ENCODE measurements at places on chromosomes 6 and 20.
A peak's percentile ranks its signal among the peaks of the same experiment; 100 is the strongest.

- no peak for DNase-seq
Observed at GRCh38 chr6:16555550-16555949, 205.7 kb downstream of the ATXN1 start.

GRCh38 chr20:41330343-41330720 lies 10.3 kb upstream of the LPIN3 start:
- DNase-seq = no peak

DNA sequence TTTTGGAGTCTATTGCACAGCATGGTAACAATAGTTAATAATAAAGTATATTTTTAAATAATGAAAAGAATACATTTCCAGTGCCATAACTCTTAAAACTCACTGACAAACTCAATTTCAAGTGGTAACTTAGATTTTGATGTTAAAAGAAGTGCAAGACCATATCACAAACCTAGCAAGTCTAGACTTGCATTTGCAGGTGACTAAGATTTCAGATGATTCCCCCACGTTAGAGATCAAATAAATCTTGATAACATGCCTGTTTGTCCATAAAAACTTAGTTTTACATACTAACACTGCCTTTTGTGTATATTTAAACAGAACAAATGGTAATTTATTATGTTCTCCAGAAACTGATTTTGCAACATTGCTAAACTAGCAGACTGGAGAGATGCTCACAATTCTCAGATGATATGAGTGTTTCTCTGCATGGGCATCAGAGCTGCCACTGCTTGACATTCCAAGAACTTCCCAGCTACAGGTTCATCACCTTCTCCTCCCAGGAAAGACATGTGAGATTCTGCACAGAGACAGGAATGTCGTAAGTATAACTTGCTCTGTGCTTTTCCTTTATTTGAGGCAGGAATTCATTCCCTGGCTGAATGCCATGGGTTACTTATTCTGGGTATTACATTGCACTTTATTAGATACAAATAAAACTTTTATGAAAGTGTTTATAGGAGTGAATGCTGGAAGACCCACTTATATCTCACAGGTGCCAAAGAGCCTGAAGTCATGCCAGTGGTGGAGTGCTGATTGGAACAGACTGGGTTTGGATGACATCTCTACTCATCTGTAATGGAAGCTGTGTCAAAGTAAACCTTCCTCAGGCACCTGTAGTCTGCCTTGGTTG lies 160.2 kb upstream of the FOXA2 start:
- no peak for DNase-seq

DNA sequence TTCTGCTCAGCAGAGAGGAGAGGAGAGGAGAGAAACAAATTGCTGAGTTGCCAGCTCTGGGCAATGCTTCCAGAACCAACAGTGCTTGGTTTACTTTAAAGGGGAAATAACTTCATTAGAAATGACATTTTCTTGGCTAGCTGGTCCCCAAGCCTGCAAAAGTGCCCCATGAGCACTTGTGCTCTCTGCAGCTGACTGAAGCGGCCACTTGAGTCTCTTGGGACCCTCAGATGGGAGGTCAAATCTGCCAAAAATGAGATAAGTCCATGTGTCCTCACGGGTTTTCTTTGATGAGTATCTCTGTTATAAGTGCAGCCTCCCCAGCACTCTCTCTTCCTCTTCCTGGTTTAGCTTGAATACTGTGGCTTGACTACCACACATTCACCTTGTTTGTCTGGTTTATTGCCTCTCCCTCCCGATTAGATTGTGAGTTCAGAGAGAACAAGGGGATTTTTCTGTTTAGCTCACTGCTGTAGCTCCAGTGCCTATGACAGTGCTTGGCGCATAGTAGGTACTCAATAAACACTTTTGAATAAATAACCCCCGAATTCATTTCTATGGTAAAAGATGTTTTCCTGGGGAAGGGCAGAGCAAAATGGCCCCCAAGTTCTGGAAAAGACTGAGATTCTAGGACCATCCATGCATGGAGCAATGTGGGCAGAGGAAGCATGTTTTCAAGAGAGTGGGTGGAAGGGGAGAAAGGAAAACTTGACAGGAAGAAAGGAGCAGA lies 7.0 kb upstream of the RIN2 start:
- DNase-seq = no peak

DNA sequence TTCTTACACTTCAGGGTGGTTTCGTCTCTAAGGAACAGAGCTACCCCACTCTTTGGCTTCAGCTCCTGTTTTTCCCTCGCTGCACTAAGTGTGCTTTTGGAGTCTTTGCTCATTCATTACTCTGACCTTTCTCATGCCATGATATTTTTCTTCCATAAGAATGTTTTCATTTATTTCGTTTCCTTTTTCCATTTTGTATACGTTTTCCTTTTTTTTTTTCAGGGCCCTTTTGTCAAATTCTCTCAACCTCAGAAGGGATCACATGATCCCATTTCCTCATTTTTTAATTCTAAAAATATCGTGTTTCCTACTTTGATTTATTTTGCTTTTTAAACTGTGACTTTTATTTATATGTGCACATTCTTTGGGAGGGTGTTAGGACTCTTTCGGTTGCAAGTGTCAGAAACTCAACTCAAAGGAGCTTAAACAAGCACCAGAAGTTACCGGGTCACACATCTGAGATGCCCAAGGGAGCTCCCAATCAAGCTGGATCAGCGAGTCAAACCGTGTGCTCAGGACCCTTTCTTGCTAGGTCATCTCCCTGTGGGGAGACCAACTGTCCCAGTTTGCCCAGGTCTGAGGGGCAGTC lies 40.6 kb downstream of the GCNT2 start:
- no peak for DNase-seq

- no peak for DNase-seq
Observed at GRCh38 chr6:161354956-161355355, 81.1 kb upstream of the AGPAT4 start.

DNA sequence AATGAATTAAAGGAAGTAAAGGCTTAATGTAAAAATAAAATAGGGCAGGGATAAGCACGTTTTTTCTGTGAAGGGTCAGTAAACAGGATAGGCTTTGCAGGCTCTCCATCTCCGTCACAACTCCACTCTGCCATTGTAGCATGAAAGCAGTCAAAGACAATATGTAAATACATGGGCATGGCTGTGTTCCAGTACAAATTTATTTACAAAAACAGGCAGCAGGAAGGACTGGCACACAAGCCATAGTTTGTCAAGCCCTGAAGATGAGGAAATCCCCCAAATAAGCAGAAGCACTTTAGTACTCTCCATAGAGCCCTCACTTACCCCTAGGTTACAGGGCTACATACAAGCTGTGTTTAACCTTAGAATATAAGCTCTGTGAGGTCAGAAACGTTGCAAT lies 8.9 kb upstream of the FBXO9 start:
- no peak for DNase-seq

- no peak for DNase-seq
Observed at GRCh38 chr6:44024574-44025219, 102.6 kb downstream of the MRPL14 start.

GRCh38 chr6:128600397-128600951 lies 80.1 kb upstream of the PTPRK start:
- no peak for DNase-seq

GRCh38 chr6:131382631-131383030 lies 190.4 kb upstream of the ARG1 start:
- DNase-seq = no peak

- no peak for DNase-seq
Observed at GRCh38 chr20:63005365-63005861, 1.4 kb downstream of the BHLHE23 start.

DNA sequence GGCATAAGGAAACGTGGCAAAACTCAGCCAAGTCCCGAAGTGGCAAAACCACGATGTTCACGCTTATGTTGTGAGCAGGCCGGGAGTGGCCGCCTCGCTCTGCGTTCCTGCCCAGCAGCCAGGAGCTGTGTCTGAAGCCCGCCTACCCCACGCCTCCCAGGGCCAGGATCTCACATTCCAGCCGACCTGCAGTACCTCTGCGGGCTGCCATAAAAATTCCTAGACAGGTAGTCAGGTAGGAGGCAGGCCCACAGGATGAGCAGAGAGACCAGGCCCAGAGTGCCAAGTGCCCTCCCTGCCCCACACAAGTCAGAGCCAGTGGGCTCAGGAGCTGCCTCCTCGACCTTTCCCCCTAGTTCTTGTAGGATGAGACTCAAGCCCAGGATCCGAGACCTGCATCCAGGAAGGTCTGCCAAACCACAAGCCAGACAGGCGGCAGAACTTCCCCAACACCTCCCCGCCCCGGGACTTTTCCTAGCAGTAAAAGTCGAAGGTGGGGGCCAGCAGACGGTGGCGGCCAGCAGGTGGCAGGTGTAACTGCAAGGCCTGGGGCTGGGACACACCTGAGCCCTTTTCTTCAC lies 16.7 kb downstream of the PMEPA1 start:
- no peak for DNase-seq

DNA sequence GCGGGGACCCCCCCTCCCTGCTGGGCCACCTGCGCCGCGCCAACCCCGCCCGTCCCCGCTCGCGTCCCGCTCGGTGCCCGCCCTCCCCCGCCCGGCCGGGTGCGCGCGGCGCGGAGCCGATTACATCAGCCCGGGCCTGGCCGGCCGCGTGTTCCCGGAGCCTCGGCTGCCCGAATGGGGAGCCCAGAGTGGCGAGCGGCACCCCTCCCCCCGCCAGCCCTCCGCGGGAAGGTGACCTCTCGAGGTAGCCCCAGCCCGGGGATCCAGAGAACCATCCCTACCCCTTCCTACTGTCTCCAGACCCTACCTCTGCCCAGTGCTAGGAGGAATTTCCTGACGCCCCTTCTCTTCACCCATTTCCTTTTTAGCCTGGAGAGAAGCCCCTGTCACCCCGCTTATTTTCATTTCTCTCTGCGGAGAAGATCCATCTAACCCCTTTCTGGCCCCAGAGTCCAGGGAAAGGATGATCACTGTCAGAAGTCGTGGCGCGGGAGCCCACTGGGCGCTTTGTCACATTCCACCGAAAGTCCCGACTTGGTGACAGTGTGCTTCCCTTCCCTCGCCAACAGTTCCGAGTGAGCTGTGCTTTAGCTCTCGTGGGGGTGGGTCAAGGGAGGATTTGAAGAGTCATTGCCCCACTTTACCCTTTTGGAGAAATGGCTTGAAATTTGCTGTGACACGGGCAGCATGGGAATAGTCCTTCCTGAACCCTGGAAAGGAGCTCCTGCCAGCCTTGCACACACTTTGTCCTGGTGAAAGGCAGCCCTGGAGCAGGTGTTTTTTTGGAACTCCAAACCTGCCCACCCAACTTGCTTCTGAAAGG lies 2.1 kb downstream of the VEGFA start:
- DNase-seq = peak; percentile 18

- DNase-seq = no peak
Observed at GRCh38 chr20:1567392-1568162, 10.1 kb upstream of the SIRPD start.

DNA sequence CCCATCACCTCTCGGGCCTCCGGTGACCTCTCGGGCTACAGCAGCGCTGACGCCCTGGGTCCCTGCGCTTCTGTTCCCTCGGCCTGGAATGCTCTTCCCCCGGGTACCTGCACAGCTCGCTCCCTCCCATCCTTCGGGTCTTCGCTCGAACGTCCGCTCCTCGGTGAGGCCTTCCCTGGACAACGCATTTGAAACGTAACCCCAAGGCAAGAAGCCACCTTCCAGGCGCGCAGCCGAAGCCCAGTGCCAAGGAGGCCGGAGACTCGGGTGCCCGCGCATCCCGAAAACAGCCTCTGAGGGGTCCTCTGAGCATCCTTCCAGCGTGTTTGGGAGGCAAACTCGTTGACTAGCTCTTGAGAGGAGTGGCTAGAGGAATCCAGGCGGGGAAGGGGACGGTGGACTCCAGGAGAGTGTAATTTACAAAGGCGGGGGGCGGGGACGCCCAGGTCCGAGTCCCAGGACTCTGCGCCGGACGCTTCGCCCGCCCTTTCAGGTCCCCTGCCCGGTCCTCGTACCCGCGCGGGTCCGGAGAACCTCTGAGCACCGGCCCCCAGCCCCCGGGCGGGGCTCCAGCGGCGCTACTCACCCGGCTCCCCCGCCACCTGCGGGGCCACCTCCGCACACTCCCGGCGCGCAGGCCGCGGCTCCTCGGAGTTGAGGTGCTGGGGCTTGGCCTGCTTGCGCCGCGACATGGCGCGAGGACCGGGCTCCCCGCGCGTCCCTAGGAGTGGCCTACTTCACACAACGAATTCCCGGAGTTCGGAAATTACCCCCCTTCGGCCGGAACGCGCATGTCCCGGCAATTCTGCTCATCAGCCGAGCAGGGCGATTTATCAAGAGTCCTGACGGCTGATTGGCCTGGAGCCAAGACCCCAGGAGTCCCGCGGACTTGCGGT lies 86.8 kb downstream of the ZFP64 start:
- DNase-seq = no peak

DNA sequence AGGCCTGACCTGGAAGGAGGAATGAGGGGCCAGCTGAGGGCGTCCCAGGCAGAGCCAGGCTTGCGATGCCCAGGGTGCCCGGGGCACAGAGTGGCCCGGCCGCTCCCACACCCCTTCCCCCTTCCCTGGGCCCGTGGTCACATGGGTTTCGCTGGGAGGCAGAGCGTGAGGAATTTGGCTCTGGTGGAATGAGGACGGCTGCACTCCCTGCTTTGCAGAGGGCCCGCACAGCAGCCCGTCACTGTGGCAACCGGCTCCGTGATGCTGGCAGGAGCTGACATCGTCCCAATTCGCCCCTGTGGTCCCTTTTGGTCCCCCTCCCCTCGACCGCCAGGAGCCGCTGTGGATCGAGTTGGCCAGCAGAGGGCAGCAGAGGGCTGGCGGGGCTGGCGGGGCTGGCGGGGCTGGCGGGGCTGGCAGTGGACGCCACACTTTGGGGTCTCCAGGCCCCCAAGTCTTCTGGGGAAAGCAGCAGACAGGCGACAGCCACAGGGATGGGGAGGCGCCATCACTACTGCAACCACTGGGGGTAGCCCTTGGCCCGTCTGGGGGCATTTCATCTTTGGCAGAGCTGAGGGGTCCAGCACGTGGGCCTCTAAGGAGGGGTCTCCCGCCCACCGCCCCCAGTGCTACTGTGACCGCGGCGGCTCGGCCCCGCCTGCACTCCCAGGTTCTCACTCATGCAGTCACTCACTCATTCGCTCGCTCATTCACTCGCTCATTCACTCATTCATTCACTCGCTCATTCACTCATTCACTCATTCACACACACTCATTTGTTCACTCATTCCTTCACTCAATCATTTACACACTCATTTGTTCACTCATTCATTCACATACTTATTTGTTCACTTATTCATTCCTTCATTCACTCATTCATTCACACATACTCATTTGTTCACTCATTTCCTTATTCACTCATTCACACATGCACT lies 49.7 kb upstream of the BHLHE23 start:
- no peak for DNase-seq

DNA sequence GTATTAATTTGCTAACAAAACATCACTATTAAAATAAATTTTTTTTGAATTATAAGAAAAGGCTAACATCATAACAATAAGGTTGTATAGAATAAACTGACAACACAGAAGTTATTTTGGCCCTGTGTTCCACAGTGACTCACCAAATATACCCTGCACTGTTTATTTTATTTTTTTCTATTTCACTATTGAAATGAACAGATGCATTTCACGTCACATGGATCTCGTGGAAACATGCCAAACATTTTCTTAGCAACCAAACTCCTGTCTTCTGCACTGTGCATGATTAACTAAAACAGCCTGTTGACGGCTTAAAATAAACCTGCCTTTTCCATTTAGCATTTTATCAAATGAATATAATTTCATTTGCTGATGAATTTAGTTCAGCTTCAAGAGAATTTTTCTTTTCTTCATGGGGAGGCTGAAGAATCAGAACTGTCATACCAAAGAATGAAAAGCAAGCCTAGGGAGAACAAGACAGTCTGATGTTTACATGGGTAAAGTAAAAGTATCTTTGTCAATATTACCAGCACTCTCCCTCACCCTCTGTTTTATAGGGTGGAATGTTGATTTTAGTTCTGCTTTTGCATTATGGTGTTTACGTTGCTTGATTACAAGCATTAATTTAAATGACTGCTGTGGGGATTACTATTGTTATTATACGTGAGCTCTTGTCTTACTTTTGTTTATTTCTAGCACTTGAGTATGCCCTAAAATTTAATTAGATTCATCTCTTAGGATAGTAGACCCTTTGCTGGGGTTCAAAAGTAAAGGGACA lies 115.3 kb downstream of the LCA5 start:
- DNase-seq = no peak
